T-helper 9 cell (primary cell): ENCODE measurements at places on chromosomes 3 and 15.

- DNase-seq = no peak
These were observed 55.6 kb downstream of the RASA2 start for GRCh38 chr3:141542202-141542969.

- peak; percentile 2 for DNase-seq
These were observed 605 bp downstream of the DCUN1D1 start for GRCh38 chr3:182979674-182980191.

- no peak for DNase-seq
These were observed 58.3 kb upstream of the EPHA3 start for GRCh38 chr3:89049119-89049518.

DNA sequence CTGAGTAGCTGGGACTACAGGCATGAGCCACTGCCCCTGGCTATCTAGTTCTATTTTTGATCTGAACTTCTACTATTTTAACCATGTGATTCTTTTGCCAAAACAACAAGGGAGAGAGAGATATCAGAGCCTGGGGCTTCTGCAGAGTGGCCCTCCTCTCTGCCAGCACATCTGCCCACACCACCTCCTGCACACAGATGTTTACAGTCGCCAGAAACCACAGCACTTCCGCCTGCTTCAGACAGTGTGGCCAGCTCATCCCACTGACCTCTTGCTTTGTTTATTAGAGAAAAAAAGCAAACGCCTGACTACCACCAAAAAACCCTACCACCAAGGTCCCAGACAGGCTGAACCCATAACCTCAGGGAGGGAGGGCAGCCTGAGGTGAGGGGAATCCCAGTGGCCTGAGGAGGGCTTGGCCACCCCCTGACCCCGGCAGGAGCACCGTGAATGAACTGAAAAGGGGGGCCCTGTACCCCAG, 85.9 kb upstream of the ABHD2 start:
- DNase-seq = no peak

DNA sequence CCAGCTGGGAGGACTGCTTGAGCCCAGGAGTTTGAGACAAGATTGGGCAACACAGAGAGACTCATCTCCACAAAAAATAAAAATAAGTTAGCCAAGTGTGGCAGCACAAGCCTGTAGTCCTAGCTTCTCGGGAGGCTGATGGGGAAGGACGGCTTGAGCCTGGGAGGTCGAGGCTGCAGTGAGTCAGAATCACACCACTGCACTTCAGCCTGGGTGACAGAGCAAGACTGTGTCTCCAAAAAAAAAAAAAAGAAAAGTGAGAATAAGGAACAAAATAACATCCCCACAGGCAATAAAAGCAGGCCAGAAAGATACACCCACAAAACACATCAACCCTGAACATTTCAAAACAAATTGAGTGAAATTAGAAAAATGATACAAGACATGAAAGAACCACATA, 48.7 kb upstream of the OCA2 start:
- DNase-seq = no peak

- DNase-seq = no peak
These were observed 231.8 kb downstream of the RBMS3 start for GRCh38 chr3:29512641-29513040.

GRCh38 chr3:36366308-36366707, 14.0 kb upstream of the STAC start:
- no peak for DNase-seq

GRCh38 chr3:85796140-85796539, 837.4 kb downstream of the CADM2 start:
- no peak for DNase-seq

DNA sequence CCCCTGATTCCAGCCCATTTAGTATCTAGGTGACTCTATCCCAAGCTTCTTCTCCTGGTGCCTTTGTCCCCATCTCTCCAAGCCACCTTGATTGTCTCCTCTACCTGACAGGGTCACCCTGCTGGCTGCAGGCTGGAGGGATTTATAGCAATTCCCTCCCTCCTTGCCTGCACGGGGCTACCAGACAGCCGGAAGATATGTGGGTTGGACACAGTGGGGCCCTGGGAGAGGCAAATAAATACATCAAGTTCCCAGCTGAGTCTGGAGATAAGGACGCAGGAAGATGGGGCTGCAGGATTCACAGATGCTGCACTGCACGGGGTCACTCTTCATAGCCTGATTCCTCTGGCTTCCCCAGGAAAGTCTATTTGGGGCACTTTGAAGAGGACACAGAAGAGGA, 9.3 kb upstream of the ISLR2 start:
- no peak for DNase-seq

- DNase-seq = no peak
These were observed 107.0 kb downstream of the FNDC3B start for GRCh38 chr3:172146349-172146748.

GRCh38 chr3:126680667-126681055, 23.4 kb upstream of the CHCHD6 start:
- DNase-seq = no peak

DNA sequence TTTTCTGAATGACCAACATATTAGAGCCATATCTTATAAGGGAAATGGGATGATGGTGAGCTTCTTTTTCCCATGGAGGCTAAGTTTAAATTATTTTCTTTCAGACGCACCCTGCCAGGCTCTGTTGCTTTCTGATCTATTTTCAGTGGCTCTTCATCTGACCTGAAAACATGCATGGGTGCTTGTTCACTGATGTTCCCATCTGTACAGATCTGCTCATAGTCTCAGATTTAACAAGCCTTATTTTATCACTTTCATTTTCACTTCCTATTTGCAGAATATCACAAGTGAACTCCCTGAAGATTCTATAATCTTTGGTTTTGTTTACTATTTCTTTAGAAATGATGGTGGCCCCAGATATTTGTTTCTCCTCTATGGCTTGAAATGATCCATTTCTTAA, 31.1 kb upstream of the SUCLG2 start:
- DNase-seq = no peak

DNA sequence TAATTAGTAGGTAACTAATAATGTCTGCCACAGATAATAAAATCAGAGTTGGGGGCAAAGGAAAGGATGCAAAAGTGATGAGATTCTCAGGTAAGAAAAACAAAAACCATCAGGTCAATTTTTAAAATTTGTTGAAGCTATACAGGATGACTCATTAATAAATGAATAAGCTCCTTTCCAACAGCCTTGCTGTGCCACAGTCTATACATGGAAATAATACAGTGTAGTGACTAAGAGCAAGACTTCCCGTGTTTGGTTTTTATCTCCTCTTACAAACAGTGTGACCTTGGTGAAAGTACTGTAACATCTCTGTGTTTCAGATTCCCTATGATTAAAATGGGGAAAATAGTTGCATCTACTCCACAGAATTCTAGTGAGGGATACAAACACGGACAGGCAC, 331.6 kb downstream of the PYDC2 start:
- no peak for DNase-seq

GRCh38 chr3:104961851-104962250, 404.9 kb upstream of the ALCAM start:
- DNase-seq = no peak

- DNase-seq = no peak
These were observed 33.6 kb downstream of the GPR171 start for GRCh38 chr3:151169262-151169947.

DNA sequence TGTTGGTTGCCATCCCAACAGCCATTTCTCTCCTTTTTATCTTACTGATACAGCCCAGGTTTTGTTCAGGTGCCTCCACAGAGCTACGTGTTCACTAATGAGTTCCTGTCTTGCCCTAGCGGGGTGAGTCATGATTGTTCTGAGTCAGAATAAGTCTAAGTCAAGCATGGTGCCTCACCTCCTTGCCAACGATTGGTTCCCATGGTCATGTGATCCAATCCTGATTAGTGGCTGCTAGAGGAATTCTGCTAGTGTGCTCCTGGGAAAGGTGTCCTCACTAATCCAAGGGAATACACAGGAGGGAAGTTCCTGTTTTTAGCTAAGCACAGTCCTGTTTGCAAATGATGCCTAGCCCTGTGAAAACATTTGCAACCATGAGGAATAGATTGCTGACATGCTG, 99.8 kb downstream of the NSUN3 start:
- no peak for DNase-seq

- no peak for DNase-seq
These were observed 810.3 kb downstream of the VGLL3 start for GRCh38 chr3:86180696-86181095.

GRCh38 chr3:60053526-60054265, 1003.9 kb upstream of the CFAP20DC start:
- DNase-seq = no peak

- no peak for DNase-seq
These were observed 245.0 kb downstream of the SHOX2 start for GRCh38 chr3:157861076-157861765.

DNA sequence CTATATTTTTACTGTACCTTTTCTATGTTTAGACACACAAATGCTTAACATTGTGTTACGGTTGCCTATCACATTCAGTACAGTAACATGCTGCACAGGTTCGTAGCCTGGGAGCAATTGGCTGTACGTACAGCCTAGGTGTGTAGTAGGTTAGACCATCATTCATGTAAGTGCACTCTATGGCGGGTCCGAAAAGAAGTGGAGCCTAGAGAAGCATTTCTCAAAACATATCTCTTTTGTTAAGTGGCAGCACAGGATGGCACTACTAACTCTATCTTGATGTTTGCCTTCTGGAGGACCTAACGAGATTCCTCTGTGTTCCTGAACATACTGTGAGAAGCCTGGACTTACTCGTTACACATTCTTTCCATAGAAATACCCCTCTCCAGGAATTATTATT, 132.3 kb upstream of the ADPGK start:
- DNase-seq = no peak

- no peak for DNase-seq
These were observed 101.2 kb downstream of the SMAD6 start for GRCh38 chr15:66803182-66803729.

- DNase-seq = no peak
These were observed 70.0 kb upstream of the HEG1 start for GRCh38 chr3:125125821-125126245.

GRCh38 chr3:87949879-87950208, 109.0 kb downstream of the CGGBP1 start:
- no peak for DNase-seq

DNA sequence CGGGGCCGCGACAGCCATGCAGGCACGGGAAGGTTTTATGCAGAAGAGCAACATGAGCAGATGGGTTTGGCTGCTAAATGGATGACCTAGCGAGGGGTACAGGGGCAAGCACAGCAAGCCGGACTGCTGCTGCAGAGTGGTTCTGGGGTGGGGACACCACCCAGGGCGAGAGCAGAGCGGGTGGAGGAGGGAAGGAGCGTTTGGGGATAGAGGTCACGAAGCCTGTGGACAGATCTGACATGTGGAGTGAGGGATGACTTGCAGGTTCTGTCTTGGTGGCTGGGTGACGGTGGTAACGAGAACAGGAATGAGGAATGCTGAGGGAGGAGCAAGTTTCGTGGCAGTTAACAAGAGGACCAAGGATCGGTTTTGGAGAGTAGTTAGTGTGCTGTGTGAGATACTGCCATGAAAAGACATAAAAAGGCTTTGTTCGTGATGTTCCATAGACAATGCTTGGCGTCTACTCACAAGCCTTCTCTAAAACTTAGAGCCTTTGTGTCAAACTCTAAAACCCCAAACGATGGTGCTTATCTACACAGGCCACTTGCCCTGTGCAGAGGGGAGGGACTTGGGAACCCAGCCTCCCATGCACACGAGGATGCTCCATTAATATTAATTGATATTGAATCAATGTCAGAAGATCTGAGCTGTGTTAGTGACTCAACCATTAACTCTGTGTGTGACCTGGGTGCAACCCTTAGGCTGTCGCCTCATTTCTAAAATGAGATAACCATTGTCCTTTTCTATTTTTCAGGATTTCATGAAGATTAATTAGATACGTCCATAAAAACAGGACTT, 132.7 kb upstream of the SLC2A2 start:
- no peak for DNase-seq

DNA sequence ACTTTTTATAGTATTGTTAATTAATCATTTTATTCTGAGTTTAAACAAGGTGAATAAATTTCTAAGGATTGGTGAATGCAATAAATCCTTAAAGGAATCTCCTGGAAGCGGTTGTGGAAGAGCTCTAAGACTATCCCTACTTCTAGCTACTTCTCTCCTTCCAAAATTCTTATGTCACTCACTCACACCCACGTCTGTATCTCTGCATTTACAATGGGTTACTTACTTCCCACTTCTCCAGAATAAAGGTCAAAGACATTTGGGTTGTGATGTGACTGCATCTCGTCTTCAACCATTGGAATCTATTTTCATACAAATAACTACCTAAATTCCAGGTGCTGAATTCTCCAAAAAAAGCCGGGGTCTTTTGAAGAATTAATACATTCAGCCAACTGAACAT, 234.2 kb upstream of the MDFIC2 start:
- no peak for DNase-seq

DNA sequence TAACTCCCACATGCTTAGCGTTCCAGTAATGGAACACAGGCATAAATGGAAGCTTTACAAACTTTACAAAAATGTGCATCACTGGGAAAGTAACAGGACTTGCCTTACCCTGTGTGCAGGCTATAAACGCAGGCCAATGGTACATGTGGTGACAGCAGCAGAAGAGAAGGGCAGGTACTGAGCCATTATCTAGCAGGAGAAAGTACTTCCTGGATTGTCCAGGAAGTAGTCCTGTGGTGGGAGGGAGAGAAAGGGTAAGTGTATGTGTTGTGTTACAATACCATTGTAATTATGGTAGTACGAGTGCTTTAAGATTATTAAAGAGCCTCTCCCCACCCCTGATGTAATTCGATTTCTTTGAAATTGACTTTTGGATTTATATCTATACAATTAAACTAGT, 5.3 kb downstream of the ATP1B3 start:
- no peak for DNase-seq

DNA sequence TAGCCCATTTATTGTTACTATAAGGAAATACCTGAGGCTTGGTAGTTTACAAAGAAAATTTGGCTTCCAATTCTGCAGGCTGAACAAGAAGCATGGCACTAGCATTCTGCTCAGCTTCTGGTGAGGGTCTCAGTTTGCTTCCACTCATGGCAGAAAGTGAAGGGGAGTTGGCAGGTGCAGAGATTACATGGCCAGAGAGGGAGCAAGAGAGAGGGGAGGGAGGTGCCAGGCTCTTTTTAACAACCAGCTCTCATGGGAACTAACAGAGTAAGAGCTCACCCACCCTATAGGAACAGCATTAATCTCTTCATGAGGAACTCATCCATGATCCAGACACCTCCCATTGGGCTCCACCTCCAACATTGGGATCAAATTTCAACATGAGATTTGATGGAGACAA, 437.9 kb downstream of the CHL1 start:
- no peak for DNase-seq

- DNase-seq = no peak
These were observed 237.2 kb upstream of the ADAMTS9 start for GRCh38 chr3:64924961-64925360.

DNA sequence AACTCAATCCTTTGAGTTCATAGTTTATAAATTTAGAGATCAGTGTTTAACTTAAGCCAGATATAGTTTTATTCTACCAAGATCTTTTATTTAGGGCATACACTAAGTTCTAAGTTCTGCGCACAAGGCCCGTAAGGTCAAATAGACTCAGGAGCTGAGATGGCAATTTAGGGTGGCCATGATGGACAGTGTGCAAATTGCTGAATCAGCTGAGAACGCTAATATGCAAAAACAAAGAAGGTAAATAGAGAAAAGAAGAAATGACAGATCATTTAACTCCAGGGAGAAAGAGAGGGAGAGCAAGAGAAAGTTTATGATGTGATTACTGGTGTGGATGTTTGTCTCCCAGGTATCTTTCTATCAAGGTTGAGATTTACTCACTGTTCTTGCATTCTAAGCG, 678.5 kb downstream of the OTOL1 start:
- DNase-seq = no peak

- no peak for DNase-seq
These were observed 575 bp upstream of the PCYT1A start for GRCh38 chr3:196288141-196288460.
